ENCODE measurements at places on chromosomes 5 and 9. TPM values are rescaled to one million over a fixed set of nuclear protein-coding genes. Genes with fewer than 3 reads are reported as not detected.

Gene CERCAM
- total RNA-seq: 16.8 TPM

DNA sequence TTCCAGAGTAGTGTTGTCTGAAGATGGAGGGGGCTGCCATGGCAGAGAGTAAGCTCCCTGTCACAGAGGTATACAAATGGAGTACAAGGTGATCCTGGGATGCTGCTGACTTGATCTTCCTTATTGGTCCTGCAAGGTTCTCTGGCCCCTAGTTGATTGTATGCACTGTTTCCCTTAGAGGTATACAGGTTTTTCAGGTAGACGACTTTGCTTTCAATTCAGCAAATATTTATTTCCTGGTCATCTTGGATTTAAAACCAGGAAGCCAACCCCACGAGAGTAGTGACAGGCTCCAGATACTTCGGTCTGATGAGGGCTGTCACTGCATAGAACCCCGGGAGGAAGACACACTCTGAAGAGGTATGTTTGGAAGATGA, 16.5 kb upstream of the TRIM14 start:
- H3K27ac ChIP-seq: no peak overlapping the region
- H3K4me1 ChIP-seq: no peaks in the 10 kb centered on the region
- no peaks in the 10 kb centered on the region for H3K27me3 ChIP-seq
- H3K4me3 ChIP-seq: no peak overlapping the region
- no peaks in the 10 kb centered on the region for H3K36me3 ChIP-seq

Gene TSSK1B
- not detected for total RNA-seq

GRCh38 chr9:71487061-71487460, 281.3 kb downstream of the CEMIP2 start:
- no peak overlapping the region for H3K27ac ChIP-seq
- H3K4me1 ChIP-seq: no peaks in the 10 kb centered on the region
- H3K27me3 ChIP-seq: no peaks in the 10 kb centered on the region
- no peak for DNase-seq
- no peaks in the 10 kb centered on the region for H3K36me3 ChIP-seq
- H3K4me3 ChIP-seq: no peak overlapping the region

Gene F2RL2
- total RNA-seq: not detected

DNA sequence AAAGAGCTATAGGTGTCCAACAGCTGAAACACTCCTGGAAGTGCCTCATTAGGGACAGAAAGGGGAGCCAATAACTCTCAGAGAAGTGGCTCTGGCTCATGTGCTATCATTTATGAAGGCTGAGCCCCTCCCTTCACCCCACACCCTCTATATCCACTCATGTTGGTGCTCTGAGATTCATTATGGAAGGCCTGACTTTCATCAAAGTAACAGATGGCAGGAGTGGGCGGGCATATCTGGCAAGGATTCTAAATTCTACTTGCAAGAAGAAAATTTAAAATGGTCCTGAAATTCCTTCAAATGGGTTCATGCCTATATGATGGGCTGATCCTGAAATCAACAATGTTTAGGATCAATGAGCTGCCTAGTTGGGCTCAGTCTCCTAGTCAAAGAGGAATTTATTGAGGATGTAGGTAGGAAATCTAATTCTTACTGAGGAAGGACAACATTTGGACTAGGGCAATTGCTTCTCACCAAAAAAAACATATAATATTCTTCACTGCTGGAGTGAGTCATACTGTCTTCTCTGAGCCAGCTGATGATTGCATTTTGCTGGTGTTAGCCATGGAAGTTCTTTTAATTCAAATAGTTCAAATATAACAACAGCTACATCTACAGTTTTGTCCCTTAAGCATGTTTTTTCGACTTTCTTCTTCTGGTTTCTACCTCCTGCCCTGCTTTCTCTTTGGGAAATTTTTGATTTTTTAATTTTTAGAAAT, 23.5 kb downstream of the NMRK1 start:
- H3K4me3 ChIP-seq: no peak overlapping the region
- no peak for DNase-seq
- H3K27me3 ChIP-seq: no peaks in the 10 kb centered on the region
- no peak overlapping the region for H3K27ac ChIP-seq
- H3K4me1 ChIP-seq: no peaks in the 10 kb centered on the region
